ENCODE measurements at places on chromosomes 7 and 10.

GRCh38 chr10:21138769-21139340 is 241.7 kb upstream of the NEBL start:
- DNase-seq: no peak

GRCh38 chr7:53415816-53416215 is 380.4 kb downstream of the POM121L12 start:
- DNase-seq: no peak

DNA sequence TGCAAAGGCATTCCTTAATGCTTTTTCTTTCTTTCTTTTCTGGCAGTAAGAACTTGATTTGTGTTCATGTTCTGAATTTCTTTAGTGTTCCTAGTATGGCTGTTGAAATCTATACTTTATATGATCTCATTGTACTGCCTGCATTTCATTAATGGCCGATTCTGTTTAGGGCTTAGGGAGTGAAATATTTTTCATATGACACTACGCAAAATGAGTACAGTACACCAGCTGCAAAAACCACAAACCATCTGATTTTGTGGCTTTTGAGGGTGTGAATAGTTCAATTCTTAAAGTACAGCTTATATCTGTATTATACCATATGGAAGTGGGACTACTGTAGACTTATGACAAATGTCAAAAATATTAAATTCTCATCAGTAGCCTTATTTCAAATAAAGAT is 69.1 kb upstream of the FOXP2 start:
- DNase-seq: no peak

- DNase-seq: no peak
Observed at GRCh38 chr10:124646483-124647352, 97.5 kb downstream of the FAM53B start.

DNA sequence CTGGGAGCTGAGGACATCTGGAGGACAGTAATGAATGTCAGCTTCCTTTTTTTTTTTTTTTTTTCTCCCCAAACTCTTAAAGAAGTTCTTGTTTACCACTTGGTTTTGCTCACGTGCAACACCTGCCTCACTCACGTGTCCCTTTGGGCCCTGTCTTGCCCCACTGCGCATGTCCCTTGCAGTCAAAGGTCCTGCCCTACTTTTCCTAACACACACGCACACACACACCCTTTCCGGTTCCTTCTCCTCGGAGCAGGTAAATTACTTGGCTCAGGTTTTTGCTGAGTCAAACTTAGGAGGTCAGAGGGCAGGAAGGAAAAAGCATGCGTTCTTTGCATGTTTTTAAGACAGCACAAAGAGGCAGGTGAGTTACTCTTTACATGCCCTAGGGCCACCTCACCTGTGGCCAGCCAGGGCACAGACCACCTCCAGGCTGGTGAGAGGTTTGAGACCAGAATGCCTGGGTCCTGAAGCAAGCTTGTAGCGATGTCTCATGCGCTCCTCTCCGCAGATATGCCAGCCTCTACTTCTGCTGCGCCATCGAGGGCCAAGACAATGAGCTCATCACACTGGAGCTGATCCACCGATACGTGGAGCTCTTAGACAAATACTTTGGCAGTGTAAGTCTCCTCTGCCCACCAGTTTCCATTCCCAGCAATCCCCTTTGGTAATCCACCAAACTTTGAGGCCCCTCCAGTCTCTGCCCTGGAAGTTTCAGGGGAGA is 2.8 kb downstream of the AP1S1 start:
- no peak for DNase-seq
